Activated B cell treated with CpG ODN at 0.5 μM for 24 hours (primary cell): ENCODE measurements at places on chromosomes 3 and 15. TPM values are rescaled to one million over a fixed set of nuclear protein-coding genes. Genes with fewer than 3 reads are reported as not detected.

ECE2 gene
- total RNA-seq: not detected in 2 replicates

DNA sequence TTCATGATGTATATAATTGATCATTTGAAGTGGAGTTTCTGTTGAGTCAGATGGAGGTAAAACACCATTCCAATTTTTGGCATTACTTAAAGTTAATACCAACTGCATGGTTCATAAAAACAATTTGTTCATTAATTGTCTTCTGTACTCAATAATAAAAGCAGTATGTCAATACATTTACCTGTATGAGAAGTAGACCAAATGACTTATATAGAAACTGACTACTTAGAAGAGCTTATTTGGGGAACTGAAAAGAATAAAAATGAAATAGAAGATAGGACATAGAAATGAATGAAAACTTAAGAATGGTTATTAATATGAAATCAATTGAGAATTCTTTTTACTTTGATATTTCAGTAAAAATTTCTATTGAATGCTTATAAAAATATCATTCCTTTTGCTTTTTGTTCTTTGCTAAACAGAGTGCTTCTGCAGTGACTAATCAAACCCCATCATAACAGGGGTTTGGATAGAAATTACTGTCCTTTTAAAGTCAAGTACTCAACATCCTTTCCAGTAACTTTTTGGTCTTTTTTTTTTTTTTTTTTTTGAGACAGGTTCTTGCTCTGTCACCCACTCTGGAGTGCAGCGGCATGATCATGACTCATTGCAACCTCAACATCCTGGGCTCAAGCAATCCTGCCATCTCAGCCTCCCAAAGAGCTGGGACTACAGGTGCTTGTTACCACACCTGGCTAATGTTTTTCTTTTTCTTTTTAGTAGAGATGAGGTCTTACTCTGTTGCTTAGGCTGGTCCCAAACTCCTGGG, 6.5 kb upstream of the CRYBG3 start:
- H3K27me3 ChIP-seq: peaks cover 22% of the 10 kb centered on the region
- H3K36me3 ChIP-seq: no peaks in the 10 kb centered on the region
- DNase-seq: no peak
- H3K4me1 ChIP-seq: no peaks in the 10 kb centered on the region
- H3K4me3 ChIP-seq: no peak overlapping the region

DNA sequence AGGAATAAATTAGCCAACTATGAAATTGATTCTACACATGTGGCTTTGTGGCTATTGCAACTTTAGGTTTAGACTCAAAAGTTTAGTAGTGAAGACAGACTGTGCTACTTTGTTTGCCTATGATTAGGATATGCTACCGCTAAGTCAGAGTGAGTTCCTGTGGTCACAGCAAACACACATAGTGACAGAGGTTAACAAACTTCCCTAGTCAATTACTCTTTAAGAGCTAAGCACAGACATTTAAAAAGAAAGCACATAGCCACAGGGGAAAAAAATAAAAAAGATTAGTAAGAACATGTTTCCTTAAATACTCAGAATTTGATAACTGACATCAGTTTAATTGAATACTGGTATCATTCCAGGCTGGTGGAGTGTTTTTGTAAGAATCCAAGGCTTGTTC, 207.1 kb downstream of the GBE1 start:
- H3K27me3 ChIP-seq: no peaks in the 10 kb centered on the region
- no peak for DNase-seq
- H3K36me3 ChIP-seq: peaks cover 13% of the 10 kb centered on the region
- no peak overlapping the region for H3K4me3 ChIP-seq
- H3K27ac ChIP-seq: no peak overlapping the region
- no peaks in the 10 kb centered on the region for H3K4me1 ChIP-seq

GRCh38 chr3:8756671-8757070, 12.7 kb downstream of the OXTR start:
- H3K27me3 ChIP-seq: no peaks in the 10 kb centered on the region
- H3K36me3 ChIP-seq: no peaks in the 10 kb centered on the region

DNA sequence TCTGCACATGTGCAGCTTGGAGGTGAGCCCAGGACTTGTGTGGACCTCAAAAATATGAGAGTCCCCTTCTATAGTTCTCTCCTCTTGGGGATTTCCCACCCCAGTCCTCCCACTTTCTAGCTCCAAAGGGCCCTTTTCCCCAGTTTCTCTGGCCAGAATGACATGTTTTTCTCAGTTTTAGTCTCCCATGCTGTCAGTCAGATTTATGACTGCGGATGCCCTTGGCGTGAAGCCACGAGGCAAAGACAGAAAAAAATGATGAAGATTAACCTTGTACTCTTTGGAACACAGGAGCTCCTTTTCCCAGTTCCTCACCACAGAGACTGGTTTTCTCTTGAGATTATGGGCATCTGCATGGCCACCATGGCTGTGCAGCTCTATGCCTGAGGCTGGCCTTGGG, 72.0 kb upstream of the TTBK2 start:
- no peaks in the 10 kb centered on the region for H3K27me3 ChIP-seq
- peaks cover 64% of the 10 kb centered on the region for H3K36me3 ChIP-seq
- H3K4me3 ChIP-seq: no peak overlapping the region
- DNase-seq: no peak
- no peak overlapping the region for H3K27ac ChIP-seq

GRCh38 chr3:177944228-177944661, 592.0 kb upstream of the KCNMB2 start:
- no peak for DNase-seq
- H3K27ac ChIP-seq: no peak overlapping the region
- H3K4me3 ChIP-seq: no peak overlapping the region
- no peaks in the 10 kb centered on the region for H3K27me3 ChIP-seq

DNA sequence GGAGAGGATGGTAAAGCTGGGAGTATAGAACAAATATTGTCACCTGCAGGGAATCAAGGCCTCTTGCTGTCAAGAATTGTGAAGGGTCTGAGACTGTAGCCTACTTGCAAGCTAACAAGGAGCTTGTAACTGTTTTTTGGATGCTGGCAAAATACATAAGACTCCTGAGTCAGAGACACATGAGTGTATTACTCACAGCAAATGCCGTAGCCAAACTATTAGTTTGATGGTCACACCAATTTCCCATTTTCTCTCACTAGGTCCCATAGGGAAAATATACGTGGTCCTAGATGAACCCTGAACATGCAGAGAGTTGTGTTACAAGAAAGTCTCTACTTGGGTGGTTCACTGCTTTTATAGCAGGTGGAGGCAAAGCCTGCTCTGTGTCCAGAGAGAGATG, 44.7 kb upstream of the LIPC start:
- H3K27ac ChIP-seq: no peak overlapping the region
- no peak for DNase-seq
- H3K4me3 ChIP-seq: no peak overlapping the region
- H3K27me3 ChIP-seq: peaks cover 2% of the 10 kb centered on the region

DNA sequence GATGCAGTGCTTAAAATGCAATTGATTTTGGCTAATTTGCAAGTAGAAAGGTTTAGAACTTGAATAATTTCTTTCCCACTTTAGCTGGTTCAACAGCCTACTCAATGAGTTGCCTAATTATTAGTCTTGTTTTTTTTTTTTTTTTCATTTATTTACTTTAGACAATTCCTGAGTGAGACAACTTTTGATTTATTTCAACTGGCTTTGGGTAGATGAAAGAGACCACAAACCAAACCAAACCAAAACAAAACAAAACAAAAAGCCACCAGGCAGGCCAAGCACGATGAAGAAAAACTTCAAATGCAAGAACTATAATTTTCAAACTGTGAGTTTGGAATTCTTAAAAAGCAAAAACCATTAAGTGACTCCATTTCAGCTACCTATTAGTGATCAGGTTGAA, 469.9 kb downstream of the GBE1 start:
- H3K4me3 ChIP-seq: no peak overlapping the region
- no peaks in the 10 kb centered on the region for H3K36me3 ChIP-seq
- no peaks in the 10 kb centered on the region for H3K4me1 ChIP-seq
- no peaks in the 10 kb centered on the region for H3K27me3 ChIP-seq
- no peak overlapping the region for H3K27ac ChIP-seq
- DNase-seq: no peak

ALPK3 gene
- 0.12 and 0.20 TPM in 2 replicates for total RNA-seq

DNA sequence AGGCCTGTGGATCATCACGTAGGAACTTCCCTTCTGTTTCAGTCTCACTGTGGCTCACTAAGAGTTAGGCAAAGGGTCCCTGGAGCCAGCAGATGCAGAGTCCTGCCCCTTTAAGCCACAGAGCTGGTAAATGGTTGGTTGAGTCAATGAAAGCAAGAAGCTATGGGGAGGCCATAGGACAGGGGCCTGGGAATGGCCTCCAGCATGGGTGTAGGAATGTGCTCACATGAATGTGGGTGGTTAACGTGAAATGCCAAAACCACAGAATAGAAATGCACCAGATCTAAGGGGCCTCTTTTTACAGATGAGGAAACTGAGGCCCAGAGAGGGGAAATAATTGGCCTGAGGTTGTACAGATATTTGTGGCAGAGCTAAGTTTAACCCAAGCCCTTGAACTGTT, 150.3 kb downstream of the TLE3 start:
- H3K4me3 ChIP-seq: no peak overlapping the region
- no peaks in the 10 kb centered on the region for H3K36me3 ChIP-seq
- DNase-seq: no peak

- peaks cover 67% of the 10 kb centered on the region for H3K36me3 ChIP-seq
- DNase-seq: no peak
- no peak overlapping the region for H3K4me3 ChIP-seq
- no peak overlapping the region for H3K27ac ChIP-seq
Observed at GRCh38 chr3:39135170-39135805, 18.1 kb downstream of the CSRNP1 start.

- no peaks in the 10 kb centered on the region for H3K4me1 ChIP-seq
- DNase-seq: no peak
- no peak overlapping the region for H3K4me3 ChIP-seq
- H3K27ac ChIP-seq: no peak overlapping the region
- no peaks in the 10 kb centered on the region for H3K36me3 ChIP-seq
Observed at GRCh38 chr3:181278468-181279238, 289.1 kb upstream of the DNAJC19 start.

DNA sequence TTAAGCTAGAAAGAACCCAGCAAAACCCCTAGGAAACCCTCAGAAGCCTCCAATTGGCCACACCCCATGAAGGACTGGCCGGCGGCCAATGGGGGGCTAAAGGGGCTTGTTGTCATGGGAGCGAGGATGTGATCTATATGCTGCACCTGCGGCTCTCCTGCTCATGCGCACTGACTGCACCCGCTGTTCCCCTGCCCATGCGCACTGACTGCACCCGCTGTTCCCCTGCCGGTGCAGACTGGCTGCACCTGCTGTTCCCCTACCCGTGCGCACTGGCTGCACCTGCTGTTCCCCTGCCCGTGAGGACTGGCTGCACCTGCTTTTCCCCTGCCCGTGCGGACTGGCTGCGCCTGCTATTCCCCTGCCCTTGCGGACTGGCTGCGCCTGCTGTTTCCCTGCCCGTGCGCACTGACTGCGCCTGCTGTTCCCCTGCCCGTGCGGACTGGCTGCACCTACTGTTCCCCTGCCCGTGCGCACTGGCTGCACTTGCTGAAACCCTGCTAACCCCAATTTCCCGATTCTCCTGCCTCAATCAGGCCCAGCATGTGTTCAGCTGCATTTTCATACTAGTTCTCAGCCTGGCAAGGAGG, 16.8 kb upstream of the MCCC1 start:
- no peaks in the 10 kb centered on the region for H3K36me3 ChIP-seq
- peak overlapping the region; percentile 69 for H3K4me3 ChIP-seq
- peak overlapping the region; percentile 61 for H3K27ac ChIP-seq
- peaks cover 16% of the 10 kb centered on the region for H3K27me3 ChIP-seq
- peak; percentile 63 for DNase-seq
- H3K4me1 ChIP-seq: peaks cover 41% of the 10 kb centered on the region

DNA sequence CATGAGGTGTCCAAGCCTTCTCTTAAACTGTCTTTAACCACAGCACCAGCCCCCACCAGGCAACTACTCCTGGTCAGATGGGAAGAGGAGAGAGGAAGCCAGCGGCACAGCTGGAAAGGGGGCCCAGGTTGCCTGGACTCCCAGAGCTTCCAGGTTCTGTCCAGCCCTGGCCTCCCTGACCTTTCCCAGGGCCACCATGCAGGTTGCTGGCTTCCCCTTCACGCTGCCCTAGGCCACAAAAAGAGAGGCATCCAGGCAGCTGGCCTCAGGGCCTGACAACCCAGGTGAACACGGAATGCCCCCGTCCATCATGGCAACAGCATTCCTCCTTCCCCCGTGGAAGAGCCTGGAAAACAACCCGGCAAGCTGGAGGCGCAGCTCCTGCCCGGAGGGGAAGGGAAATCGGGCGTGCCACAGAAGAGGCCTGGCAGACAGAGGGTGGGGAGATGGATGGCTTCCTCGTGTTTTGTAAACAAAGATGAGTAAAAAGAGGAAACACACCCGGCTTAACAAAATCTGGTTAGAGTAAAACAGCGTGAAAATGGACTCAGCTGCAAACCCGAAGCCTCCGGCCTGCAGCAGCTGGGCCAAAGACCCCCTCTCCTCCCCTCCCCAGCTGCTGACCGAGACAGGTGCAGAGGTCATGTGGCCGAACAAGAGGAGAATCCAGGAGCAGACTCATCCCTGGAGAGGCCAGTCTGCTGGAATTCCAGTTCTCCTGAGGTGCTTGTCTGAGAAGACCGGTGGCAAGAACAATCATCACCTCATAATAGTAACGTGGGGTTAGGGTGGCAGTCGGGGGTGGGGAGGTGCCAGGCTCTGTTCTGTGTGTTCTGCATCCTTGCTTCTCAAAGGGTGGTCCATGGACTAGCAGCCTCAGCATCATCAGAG, 15.5 kb downstream of the BMF start:
- H3K27ac ChIP-seq: peak overlapping the region; percentile 99
- H3K4me1 ChIP-seq: peaks cover 75% of the 10 kb centered on the region
- DNase-seq: no peak
- peak overlapping the region; percentile 65 for H3K4me3 ChIP-seq

DNA sequence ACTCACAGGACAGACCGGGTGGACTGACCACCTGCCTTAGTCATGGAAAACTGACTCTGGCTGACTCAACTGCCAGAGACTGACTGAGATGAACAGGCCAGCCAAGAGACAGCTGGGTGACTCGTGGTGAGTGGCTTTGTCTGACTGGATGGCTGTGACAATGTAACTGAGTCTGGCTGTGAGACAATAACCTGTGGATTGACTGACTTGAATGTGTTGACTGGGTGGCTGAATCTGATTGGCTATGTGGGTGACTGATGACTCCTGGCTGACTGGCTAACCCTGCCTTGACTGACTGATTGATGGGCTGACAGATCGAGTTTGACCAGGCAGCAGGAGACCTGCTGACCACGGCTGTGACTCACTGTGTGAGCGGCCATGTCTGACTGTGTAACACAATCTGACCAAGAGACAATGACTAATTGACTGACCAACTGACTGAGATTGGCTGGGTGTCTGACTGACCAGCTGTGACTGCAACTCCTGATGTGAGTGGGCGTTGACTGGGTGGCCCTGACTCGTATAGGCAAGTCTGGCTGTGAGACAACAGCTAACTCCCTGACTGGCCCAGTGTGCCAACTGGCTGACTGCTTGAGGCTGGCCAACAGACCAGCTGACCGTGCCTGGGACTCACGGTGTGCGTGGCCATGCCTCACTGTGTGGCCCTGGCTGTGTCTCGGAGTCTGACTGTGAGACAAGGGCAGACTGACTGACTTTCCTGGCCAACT, 509.1 kb downstream of the SHQ1 start:
- H3K4me1 ChIP-seq: peaks cover 1% of the 10 kb centered on the region
- H3K27ac ChIP-seq: no peak overlapping the region
- peaks cover 2% of the 10 kb centered on the region for H3K27me3 ChIP-seq
- DNase-seq: no peak
- no peak overlapping the region for H3K4me3 ChIP-seq
- H3K36me3 ChIP-seq: no peaks in the 10 kb centered on the region
